Cerebellar nuclear complex (tissue), 1 donor: ENCODE measurements at places on chromosomes 3 and 15.

GRCh38 chr15:98438326-98438725 lies 210.0 kb upstream of the IGF1R start:
- DNase-seq: no peak

GRCh38 chr3:116093374-116093773 lies 351.9 kb downstream of the LSAMP start:
- DNase-seq: no peak

GRCh38 chr3:13954741-13955483 lies 75.0 kb upstream of the WNT7A start:
- no peak for DNase-seq

DNA sequence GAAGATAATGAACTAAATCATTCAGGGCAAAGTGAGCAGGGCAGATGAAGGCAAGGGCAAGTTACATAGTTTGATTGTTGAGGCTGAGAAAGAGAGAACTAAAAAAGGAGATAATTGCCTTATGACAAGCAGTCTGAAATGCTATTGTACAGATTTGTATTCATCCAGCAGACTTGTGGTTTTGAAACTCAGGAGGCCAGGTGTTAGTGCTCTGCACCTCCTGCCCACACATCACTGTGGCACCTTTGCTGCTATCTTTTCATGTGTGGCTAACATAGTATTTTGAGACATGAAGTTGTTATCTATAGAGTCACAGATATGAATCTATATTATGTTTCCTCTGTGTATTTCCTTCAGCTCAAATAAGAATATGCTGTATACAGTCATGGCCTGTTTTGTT lies 24.3 kb upstream of the SUCLG2 start:
- no peak for DNase-seq

GRCh38 chr15:43251871-43252250 lies 14.9 kb downstream of the TGM5 start:
- no peak for DNase-seq

DNA sequence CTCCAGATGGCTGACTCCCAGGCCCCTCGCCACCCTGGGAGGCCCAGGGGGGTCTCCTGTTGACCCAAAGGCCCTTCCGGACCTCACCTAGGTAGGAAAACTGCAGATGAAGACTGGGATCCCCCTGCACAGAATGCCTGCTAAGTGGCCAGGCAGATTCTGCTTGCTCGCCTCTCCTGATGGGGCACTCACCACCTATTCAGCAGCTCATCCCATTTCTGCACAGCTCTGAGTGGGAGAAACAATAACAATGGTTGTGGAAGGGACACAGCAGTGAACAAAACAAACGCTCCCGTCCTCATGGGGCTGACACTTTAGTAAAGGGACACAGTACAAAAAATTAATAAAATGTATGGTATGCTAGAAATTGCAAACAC lies 24.9 kb upstream of the FGD5 start:
- no peak for DNase-seq

- peak; percentile 90 for DNase-seq
These were observed 14.9 kb downstream of the ACOX2 start for GRCh38 chr3:58521917-58522631.

- DNase-seq: no peak
These were observed 8.1 kb upstream of the POC1A start for GRCh38 chr3:52162250-52162872.

- DNase-seq: no peak
These were observed 37.6 kb downstream of the SMAD3 start for GRCh38 chr15:67103021-67103420.

- no peak for DNase-seq
These were observed at the start of gene ALDH1A2 for GRCh38 chr15:58065445-58066041. Gene ALDH1A2, minus strand, starts transcription at chr15:58065711. Its CDS starts 61 bp downstream, at chr15:58065650.

DNA sequence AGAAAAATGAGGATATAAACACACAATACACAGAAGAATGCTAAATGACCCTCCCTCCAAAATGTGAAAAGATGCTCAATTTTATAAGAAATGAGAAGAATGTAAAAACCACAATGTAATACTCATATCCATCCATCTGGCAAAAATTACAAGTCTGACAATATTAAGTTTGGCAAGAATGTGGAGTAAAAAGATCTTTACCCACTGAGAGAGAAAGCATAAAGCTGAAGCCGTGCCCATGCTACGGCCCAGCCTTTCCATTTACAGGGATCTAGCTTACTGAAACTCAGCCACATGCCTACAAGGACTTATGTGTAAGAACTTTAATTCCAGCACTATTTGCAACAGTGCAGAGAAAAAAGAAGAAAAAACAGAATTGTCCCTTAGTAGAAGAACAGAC lies 42.9 kb downstream of the ATP13A3 start:
- no peak for DNase-seq

DNA sequence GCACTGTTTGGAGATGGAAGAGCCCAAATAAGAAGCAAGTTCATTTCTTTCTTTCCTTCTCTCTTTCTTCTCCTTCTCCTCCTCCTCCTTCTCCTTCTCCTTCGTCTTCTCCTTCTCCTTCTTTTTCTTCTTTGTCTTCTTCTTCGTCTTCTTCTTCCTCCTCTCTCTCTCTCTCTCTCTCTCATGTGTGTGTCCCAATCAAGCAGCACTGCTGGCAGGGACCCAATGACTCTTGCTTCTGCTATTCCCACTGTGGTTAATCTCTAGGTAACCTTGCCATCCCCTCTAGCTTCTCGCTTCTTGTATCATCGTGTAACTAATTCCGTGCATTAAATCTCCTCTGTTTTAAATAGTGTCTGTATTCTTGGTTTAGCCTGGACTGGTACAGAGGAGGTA lies 26.1 kb upstream of the ZNF280D start:
- no peak for DNase-seq

GRCh38 chr3:53023072-53023823 lies 22.6 kb downstream of the SFMBT1 start:
- no peak for DNase-seq

GRCh38 chr15:38398134-38398533 lies 55.8 kb upstream of the FAM98B start:
- DNase-seq: no peak

DNA sequence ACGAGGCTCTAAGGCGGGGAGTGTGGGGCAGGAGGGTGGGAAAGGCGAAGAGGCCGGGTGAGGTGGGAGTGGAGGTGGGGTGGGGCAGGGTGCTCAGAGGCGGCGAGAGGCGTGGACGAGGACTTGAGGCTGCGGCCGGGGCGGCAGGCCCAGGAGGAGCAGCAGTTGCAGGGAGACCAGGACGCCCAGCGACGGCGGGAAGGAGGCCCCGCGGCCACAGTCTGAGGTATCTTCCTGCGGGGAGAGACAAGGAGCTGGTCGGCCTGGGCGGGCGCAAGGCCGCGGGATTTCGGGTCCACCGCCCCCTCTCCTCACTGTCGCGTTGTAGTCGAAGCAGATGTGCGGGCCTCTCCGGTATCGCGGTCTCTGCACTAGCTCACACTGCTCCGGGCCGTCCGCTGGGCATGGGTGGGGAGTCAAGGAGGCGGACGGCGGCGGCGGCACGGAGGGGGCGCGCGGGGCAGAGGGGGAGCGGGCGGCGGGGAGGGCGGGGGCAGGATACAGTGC lies 5.3 kb upstream of the TMEM115 start:
- DNase-seq: no peak

GRCh38 chr15:60280259-60280658 lies 117.5 kb downstream of the ANXA2 start:
- no peak for DNase-seq

GRCh38 chr3:180828723-180829408 lies 83.6 kb upstream of the FXR1 start:
- DNase-seq: no peak

GRCh38 chr3:37290551-37290950 lies 116.2 kb upstream of the LRRFIP2 start:
- DNase-seq: no peak

GRCh38 chr3:64238971-64239667 lies 13.9 kb upstream of the PRICKLE2 start:
- no peak for DNase-seq

DNA sequence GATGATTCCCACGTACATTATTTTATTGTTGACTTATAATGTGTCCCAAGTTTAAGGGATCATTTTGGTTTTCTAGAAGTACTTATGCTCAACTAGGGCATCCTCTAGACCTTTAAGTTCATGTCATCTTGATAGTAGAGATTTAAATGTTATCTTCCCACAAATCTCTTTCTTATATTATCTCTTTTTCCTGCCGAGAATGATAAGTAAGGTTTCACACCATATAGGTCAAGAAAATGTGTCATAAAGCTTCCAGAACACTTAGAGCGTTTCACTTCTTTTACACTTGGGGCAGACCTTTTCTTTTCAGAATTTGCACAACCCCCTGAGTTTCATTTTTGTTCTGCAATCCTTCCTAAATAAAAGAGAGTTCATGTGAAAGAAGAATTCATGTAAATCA lies 142.0 kb upstream of the CBLB start:
- no peak for DNase-seq

DNA sequence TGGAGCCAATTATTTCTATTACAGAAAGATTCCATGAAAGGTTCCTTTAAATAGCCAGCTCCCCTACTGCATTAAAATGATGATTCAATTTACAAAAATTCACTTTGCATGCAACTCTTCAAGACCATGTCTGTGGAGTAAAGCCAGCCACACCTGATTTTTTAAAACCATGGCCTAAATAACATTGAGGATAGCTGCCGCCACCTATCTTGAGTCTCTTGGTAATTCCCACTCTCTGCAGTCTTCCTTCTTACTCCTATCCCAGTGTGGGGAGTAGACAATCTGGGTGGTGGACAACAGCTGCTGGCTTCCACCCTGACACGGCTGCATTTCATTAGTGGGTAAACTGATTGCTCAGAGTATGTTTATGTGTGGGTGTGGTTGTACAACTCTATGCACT lies 10.7 kb downstream of the LRTM1 start:
- no peak for DNase-seq

- DNase-seq: no peak
These were observed 614.8 kb downstream of the ZIC1 start for GRCh38 chr3:148023994-148024393.

DNA sequence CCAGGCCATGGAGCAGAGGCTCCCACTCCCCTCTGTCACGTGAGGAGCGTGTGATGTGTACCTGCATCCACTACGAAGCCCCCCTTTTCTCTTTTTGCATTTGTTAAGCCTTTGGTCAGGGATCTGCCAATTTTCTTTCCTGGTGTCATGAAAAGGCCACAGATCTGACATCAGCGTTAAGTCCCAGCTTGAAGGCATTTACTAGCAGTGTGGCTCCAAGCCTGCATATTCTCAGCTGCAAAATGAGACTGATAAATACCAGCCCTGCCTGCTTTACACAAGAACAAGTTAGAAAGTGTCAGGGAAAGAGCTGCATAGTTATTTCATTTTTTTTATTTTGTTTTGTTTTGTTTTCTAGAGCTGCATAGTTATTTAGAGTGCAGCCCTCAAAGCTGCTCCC lies 2.3 kb upstream of the ANKRD63 start:
- DNase-seq: no peak

DNA sequence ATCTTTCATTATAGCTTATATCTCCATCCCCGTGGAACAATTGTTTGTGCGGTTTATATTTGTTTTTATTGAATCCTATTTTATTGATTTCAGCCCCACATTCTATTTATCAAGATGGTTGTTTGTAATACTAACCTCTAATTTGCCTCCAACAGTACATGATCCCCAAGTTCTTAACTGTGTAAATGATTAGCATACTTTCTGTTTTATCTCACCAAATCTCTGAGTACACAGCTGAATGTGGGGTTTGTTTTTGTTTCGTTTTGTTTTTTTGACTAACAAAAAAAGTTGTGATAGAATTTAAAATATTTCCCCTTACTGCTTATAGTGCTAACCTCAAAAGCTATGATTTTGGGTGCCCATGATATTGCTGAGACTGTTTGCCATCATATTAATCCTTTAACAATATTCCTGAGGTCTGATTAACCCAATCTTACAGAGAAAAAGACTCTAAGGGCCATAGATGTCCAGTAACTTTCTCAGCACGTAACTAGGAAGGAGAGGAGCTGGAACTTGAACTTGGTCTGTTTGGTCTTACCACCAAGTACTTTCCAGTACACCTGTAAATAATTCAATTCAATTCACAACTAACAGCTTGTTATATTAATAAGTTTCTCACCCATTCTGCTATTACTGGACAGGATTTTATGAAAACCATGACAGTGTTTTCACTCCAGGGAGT lies 789.8 kb downstream of the TUSC7 start:
- DNase-seq: no peak

GRCh38 chr15:99455789-99456160 lies 110.0 kb upstream of the MEF2A start:
- DNase-seq: no peak

- DNase-seq: no peak
These were observed 371 bp upstream of the CLSTN2 start for GRCh38 chr3:139934613-139935015.

- DNase-seq: no peak
These were observed 75.1 kb upstream of the TRIM42 start for GRCh38 chr3:140602781-140603180.

DNA sequence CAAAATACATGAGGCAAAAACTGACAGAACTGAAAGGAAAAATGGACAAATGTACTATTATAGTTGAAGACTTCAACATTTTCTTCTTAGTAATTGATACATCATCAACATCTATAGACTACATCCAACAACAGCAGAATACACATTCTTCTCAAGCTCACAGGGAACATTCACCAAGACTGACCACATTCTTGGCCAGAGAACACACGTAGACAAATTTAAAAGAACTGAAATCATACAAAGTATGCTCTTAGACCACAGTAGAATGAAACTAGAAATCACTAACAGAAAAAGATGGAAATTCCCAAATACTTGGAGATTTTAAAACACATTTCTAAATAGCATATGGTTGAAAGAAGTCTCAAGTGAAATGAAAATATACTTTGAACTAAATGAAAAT lies 55.1 kb upstream of the NSMCE3 start:
- DNase-seq: no peak

GRCh38 chr3:131283862-131284261 lies 97.7 kb upstream of the NUDT16 start:
- DNase-seq: no peak

- no peak for DNase-seq
These were observed 56.0 kb downstream of the RPLP1 start for GRCh38 chr15:69508659-69509058.

DNA sequence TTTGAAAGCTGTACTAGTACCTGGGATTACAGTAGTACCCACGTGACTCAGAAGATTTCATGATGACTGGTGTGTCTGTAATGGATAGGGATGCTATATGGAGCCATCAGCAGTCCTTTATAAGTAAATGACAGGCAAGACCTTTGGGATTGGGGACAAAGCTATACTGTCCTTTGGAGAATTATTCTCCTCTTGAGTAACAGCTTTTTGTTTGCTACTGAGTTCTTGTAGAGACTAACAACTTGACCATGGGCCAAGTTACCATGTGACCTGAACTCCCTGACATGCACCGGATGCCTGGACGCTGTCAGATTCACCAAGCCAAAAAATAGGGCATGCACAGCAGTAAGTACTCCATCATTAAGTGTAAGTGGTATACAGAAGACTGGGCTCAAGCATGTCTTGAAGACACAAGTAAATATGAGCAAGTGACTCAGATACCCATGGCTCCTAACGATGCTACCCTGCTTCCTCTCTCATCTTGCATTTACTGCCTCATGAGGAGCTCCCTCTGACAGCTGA lies 12.9 kb downstream of the SEC11A start:
- DNase-seq: no peak
